HEK293T (cell line): ENCODE measurements at places on chromosomes 2 and 18.

- DNase-seq, result peak; percentile 75
These were observed 746 bp upstream of the POLR1B start for GRCh38 chr2:112541315-112542122.

DNA sequence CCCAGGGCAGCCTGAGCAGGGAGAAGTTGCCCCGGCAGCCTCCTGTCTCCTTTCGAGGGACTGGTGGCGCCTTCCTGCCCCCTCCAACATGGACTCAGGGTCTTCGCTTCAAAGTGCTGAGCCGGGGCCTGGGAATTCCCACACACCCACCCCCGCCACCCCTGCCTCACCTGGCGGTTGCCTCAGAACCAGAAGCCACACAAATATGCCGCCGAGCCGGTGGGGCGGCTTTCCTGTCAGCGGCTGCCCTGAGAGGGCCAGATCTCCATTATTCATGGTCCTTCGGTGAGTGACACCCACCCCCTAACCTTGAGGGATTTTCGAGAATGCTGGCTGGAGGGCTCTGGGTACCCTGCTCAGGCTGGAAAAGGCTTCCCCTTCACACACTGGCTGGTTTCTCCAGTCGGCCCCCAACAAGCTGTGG is 71.7 kb downstream of the SMAD7 start:
- no peak for DNase-seq

DNA sequence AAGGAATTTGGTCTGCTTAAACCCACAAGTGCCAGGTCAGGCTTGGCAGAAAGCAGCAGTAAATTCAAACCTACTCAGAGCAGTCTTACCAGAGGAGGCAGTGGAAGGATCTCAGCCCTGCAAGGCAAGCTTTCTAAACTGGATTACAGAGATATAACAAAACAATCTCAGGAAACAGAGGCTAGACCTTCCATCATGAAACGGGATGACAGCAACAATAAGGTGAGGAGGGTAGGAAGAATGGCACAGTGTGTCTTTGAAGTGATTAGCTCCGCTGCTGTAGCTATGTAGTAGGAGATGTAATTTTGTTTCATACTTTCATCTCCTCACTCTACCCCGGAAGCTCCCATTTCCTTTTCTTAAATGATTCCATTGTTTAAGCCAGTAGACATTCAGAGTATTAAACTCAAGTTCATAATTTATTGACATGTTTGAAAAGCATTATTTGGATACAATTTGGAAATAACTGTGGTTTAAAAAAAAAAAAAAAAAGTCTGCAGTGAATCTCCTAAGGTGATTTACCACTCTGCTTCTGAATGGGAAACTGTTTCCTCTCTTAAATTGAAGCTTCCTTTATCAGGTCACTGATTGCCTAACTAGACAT is 29.4 kb upstream of the DYSF start:
- DNase-seq, result no peak

DNA sequence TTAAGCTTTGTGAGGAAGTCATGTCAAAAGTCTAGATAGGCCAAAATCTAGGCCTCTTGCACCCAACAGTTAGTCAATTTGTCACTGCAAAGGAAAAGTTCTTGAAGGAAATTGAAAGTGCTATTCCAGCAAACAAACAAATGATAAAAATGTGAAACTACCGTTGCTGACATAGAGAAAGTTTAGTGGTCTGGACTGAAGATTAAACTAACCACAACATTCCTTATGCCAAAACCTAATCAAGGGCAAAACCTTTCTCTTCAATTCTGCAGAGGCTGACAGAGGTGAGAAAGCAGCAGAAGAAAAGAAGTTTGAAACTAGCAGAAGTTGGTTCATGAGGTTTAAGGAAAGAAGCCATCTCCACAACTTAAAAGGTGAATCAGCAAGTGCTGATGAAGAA is 44.0 kb upstream of the LRRTM4 start:
- no peak for DNase-seq

DNA sequence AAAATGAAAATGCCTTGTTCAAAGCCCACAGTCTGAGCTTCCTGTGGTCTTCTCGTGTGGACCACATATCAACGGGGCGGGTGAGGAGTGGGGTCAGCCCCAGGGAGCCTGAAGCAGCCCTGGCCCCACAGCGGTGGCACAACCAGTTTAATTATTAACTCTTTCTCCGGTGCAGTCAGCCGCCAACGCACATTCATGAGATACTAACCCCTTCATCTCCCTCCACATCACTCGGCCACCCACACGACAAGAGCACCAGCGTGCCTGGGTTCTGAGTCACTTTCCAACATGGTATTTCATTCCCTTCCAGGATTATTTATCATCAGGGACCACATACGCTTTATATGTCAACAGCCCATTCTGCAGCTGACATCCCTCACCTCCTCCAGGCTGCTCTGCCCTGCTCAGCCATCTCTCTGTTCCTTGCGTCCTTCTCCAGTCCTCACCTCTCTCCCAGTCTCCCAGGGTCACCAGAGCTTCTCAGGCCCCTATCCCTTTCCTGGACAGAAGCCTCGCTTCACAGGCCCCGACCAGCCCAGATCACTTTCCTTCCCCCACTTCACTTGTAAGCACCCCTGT is 48.0 kb upstream of the ID2 start:
- no peak for DNase-seq

GRCh38 chr2:50004667-50005066 is 850.4 kb upstream of the FSHR start:
- no peak for DNase-seq

GRCh38 chr2:165852394-165852793 is 58.3 kb upstream of the GALNT3 start:
- no peak for DNase-seq

GRCh38 chr2:111071600-111072171 is 49.0 kb upstream of the BCL2L11 start:
- no peak for DNase-seq

GRCh38 chr2:64905338-64906024 is 83.7 kb upstream of the SLC1A4 start:
- no peak for DNase-seq

- DNase-seq, result no peak
These were observed 296.4 kb upstream of the ACVR2A start for GRCh38 chr2:147548451-147548850.

GRCh38 chr2:75870133-75870532 is 159.4 kb upstream of the GCFC2 start:
- DNase-seq, result no peak

GRCh38 chr18:58418361-58418760 is 210.5 kb downstream of the ALPK2 start:
- no peak for DNase-seq

DNA sequence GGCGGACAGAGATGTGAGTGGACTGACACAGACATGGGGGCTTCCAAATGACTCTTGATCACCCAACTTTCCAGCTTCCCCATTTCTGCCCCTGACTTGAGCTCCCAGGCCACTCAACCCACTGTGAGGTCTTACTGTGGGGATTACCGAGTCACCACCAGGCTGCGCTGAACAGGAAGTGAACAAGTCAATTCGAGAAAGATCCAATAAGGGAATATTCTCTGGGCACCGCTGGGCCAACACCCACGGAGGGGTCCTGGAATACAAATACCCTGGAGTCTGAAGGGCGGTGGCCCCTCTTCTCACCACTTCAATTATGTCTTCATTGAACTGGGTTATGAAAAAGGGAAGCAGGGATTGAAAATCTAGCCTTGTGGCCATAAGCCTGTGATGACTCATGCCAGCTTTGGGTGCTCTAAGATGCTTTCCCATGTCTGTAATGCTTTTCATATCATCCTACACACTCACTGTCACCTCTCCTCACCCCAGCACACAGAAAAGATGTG is 37.7 kb downstream of the BCL11A start:
- no peak for DNase-seq

- DNase-seq, result no peak
These were observed 110.5 kb upstream of the AGAP1 start for GRCh38 chr2:235383272-235383843.

GRCh38 chr18:49846361-49846662 is 33.0 kb upstream of the ACAA2 start:
- DNase-seq, result no peak

- DNase-seq, result no peak
These were observed 3.2 kb downstream of the NOSTRIN start for GRCh38 chr2:168805615-168806014.

DNA sequence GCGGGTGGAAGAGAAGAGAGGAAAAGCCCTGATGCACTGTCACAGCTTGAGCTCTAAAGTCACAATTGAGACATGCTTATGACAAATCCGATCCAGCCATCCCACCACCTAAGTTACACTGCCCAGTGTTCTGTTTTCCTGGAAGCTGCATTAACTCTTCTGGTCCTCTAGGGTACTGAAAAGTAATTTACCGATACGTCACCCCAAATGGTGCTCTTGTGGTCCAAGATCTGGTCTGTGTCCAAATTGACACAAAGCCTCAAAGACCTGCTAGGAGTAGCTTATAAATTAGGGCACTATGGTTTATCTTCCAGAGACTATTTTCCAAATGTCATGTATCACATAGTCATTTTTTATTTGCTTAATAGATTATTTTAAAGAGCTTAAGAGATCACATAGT is 186.7 kb upstream of the ETAA1 start:
- DNase-seq, result peak; percentile 11

GRCh38 chr2:55106148-55106547 is 55.9 kb upstream of the RTN4 start:
- DNase-seq, result no peak

DNA sequence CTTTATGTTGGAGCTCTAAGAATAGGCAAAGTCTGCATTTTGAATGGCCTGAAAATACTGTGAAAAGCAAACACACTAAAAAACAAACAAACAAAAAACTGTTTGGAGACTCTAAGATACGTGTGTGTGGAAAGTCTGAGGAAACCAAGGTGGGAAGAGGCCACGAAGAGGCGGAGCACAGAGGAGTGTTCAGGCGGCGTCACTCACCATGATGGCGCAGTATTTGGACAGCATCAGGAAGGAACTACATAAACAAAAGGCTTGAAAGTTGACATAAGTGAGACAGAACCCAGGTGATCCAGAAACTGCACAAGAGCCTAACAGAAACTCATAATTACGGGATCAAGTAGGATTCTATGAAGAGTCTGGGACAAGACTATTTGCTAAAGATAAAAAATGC is 50.8 kb upstream of the SOS1 start:
- no peak for DNase-seq

DNA sequence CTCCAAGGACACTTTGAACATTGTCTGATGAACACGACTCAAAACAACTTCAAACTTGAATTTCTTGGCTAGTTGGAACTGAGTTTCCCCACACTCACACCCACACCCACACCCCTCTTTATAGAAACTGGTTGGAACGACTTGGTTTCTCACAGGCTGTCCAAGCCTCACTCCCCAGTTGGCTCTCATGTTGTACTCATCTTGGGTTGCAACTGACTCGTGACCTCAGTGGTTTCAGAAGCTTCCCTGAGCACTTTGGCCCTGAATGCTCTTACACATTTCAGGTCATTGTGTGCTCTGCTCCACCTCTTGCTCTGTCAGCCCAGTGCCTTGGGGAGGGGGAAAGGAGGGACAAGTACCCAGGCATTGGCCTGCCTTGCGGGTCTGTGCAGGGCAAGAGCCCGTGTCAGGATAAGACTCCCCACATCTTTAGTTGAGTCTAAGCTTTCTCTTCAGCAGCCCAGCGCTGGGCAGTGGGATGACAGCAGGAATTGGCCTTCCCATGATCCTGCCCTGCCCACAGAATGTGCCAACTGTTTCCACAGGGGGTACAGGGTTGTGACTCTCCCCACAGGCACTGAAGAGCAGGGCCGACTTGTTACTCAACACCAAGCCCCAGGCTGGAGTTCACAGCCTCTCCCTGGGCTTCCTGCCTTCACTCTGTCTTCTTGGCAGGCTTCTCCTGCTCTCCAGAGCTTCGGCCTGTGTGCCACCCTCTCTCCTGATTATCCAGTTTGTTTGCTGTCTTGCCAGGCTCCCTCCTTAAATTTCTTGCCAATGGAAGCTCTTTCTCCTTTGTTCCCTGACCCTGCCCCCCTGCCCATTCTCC is 104.6 kb downstream of the RTN4 start:
- DNase-seq, result no peak

DNA sequence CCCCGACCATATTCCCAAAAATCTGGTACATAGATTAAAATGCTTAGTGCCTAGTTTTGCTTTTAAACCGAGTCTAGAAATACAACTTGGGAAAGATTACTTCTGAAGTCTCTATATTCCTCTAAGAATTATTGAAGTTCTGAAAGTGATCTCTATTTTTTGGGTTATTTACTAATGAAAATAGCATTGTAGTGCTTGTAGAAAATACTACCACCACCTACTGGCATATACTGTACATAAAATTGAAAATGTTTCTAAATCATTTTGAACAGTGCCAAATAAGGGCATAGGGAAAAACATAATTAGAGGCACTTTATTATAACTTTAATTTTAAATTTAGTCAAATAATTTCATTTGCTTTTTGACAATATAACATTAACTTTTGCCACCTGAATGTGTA is 1399.6 kb upstream of the ZEB2 start:
- DNase-seq, result no peak

DNA sequence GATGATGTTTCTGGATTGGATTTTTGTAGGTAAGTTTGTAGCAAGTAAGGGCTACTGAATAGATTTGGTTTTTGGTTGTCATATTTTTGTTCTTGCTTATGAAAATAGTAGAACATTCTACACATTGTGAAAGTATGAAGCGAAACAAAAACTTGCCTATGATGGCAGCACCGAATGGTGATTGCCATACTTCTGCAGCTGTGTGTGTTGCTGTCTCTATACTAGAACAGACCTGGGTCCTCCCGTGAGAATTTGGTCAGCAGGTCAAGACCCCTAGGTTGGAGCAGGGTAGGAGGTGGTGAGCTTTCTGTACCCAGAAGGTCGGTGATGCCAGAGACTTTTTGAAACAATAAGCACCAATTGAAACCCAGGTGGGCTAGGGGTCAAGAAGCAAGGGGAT is 322.6 kb downstream of the PRKCE start:
- DNase-seq, result no peak

DNA sequence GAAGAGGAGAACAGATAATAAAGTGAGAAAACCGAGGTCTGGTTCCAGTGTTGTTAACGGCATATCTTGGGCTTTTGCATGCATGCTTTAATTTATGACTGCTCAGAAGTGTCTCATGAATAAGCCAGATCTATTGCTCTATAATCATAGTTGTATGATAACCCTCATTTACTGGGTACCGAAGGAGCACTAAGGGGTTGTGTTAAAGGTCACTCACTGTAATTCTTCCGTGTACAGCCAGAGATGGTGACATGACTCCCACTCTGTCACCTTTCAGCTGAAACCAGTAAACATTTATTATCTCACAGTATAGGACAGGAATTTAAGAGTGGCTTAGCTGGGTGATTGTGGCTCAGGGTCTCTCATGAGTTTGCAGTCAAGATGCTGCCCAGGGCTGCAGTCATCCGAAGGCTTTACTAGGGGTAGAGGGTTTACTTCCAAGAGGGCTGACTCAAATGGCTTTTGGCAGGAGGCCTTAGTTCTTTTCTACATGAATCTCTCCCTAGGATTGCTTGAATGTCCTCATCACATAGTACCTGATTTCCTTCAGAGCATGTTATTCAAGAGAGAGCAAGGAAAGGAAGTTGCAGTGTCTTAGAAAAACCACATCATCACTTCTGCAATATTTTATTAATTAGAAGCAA is 107.0 kb downstream of the NAB1 start:
- no peak for DNase-seq
